ENCODE measurements at places on chromosomes 13 and 19. TPM values are rescaled to one million over a fixed set of nuclear protein-coding genes. Genes with fewer than 3 reads are reported as not detected.

The XAB2 gene
- 21.7 TPM for total RNA-seq

The SIGLEC7 gene
- 4.5 TPM for total RNA-seq

The RASAL3 gene
- 0.47 TPM for total RNA-seq

The CDKN2D gene
- 6.8 TPM for total RNA-seq

The GFY gene
- total RNA-seq: not detected

The SIGLEC8 gene
- total RNA-seq: not detected

The LILRA1 gene
- total RNA-seq: 0.27 TPM

The C1QTNF9 gene
- 1.6 TPM for total RNA-seq

The ZNF805 gene
- 11.6 TPM for total RNA-seq

The C5AR1 gene
- total RNA-seq: 37.9 TPM

- DNase-seq: no peak
- H3K4me1 ChIP-seq: no peaks in the 10 kb centered on the region
- H3K27ac ChIP-seq: no peak overlapping the region
- H3K36me3 ChIP-seq: no peaks in the 10 kb centered on the region
Observed at GRCh38 chr19:23436318-23436717, 41.0 kb upstream of the ZNF91 start.

- H3K27ac ChIP-seq: peak overlapping the region; percentile 27
- no peak overlapping the region for H3K4me3 ChIP-seq
- DNase-seq: no peak
- peaks cover 22% of the 10 kb centered on the region for H3K4me1 ChIP-seq
- no peaks in the 10 kb centered on the region for H3K27me3 ChIP-seq
Observed at GRCh38 chr13:50014386-50014785, 858 bp upstream of the KCNRG start.

GRCh38 chr13:102626928-102627327 lies 30.1 kb downstream of the TPP2 start:
- no peak for DNase-seq
- H3K27me3 ChIP-seq: no peaks in the 10 kb centered on the region
- H3K4me1 ChIP-seq: no peaks in the 10 kb centered on the region
- H3K4me3 ChIP-seq: no peak overlapping the region
- no peak overlapping the region for H3K27ac ChIP-seq

DNA sequence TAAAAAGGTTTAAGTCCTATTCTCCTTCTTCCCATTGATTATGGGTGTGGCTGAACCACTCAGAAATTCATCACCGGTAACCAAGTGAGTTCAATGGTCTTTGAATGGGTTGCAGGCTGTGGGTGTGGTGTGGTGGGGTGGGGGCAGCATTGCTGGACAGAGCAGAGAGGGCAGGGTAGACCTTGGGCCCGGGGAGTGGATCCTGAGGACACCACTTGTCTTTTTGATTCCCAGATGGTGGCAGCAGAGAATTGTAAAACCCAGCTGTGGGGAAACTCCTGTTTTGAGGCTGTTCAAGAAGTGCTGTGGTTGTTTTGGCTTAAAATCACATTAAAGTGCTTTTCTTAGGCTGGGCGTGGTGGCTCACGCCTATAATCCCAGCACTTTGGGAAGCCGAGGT lies 45.8 kb upstream of the RGCC start:
- no peaks in the 10 kb centered on the region for H3K4me1 ChIP-seq
- no peak overlapping the region for H3K4me3 ChIP-seq
- no peaks in the 10 kb centered on the region for H3K27me3 ChIP-seq
- no peak for DNase-seq
- no peak overlapping the region for H3K27ac ChIP-seq
- no peaks in the 10 kb centered on the region for H3K36me3 ChIP-seq

DNA sequence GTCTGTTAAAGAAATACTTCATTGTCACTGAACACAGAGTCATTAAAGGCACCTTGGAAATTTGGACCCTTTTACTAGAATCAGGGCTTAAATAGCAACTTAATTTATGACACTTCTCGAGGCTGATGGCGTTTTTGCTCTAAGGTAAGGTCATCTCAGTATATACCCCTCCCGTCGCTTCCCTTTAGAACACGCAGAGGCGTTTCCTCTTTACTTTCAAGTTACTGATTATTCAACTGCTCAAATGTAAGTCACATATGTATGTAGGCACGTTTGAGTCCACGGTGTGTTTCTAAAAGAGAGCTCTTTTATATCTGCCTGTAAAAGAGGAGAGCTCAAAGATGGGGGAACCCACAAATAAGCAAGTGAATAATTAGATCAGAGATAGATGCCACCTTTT lies 181.5 kb downstream of the TSHZ3 start:
- H3K27ac ChIP-seq: no peak overlapping the region
- no peak overlapping the region for H3K4me3 ChIP-seq
- DNase-seq: no peak
- H3K36me3 ChIP-seq: no peaks in the 10 kb centered on the region
- no peaks in the 10 kb centered on the region for H3K4me1 ChIP-seq

DNA sequence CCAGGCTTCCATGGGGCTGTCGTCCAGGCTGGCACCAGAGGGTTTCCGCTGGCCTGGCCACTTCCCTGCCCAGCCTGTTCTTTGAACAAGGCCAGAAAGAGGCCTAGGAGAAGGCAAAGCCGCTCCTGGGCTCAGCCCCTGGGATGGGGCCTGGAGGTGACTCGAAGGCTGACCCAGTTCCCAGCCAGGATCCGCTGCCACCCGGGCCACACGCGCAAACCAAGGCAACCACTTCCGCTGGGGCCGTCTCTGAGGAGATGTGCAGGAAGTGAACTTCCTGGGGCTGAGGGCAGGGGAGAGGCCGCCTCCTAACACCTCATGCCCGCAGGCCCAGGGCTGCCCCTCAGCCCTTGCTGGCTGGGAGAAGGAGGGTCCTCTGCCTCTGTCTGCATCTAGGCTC lies 15.2 kb downstream of the PLEKHF1 start:
- peaks cover 74% of the 10 kb centered on the region for H3K4me1 ChIP-seq
- DNase-seq: no peak
- no peaks in the 10 kb centered on the region for H3K27me3 ChIP-seq
- H3K36me3 ChIP-seq: peaks cover 16% of the 10 kb centered on the region

GRCh38 chr13:109516186-109516585 lies 270.2 kb downstream of the IRS2 start:
- DNase-seq: no peak
- H3K4me1 ChIP-seq: no peaks in the 10 kb centered on the region
- H3K27me3 ChIP-seq: no peaks in the 10 kb centered on the region
- no peak overlapping the region for H3K27ac ChIP-seq

DNA sequence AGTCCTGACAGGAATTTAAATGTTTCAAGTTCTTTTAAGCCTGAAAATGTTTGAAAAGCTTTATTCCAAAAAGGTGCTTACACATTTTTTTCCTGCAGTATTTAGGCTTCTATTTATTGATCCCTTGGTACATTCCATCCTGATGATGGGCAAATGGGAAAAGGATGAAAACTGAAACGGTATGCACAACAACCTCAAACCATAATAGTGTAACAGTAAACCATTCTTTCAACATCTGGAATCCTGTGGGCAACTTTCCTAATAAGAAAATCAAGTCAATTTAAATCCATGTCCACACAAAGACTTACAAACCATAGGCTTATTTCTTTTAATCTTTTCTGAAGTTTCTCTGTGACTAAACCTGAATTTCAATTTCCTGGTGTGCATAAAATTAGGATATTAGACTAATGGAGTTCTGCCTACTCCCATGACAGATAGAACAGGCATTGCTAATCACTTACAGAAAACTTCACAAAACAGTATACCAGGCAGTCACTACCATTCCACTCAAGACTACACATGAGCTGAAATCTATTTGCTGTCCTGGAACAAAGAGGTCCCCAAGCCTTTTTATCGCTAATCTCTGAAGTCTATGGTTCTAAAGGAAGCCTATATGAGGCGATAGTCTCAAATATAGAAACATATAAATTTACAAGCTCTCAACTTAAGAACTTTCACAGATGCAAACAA lies 103.3 kb downstream of the DLEU7 start:
- H3K27ac ChIP-seq: no peak overlapping the region
- H3K4me3 ChIP-seq: no peak overlapping the region
- no peaks in the 10 kb centered on the region for H3K27me3 ChIP-seq

DNA sequence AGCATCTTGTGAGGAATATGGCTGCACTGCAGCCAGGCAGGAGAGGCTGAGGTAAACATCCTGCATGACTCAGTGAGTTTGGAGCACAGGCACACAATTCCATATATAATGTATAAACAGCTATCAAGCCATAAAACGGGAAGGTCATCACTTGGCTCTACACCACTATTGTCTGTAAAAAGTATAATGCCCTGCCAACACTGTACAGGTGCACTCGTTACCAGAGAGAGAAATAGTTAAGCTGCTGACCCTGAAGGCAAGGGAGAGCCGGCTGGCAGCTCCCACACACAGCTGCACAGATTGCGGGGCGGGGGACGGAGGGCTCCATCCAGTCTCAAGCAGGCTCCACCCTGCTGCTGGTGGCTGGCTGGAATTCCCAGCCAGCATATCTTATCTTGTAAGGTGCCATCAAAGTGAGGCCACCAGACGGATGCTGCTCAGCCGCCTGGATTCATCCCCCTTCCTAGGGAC lies 668.1 kb downstream of the SLITRK5 start:
- H3K27me3 ChIP-seq: no peaks in the 10 kb centered on the region
- no peaks in the 10 kb centered on the region for H3K4me1 ChIP-seq
- H3K36me3 ChIP-seq: no peaks in the 10 kb centered on the region
- H3K27ac ChIP-seq: no peak overlapping the region
- DNase-seq: no peak
- H3K4me3 ChIP-seq: no peak overlapping the region

- no peak for DNase-seq
- H3K27ac ChIP-seq: no peak overlapping the region
- H3K36me3 ChIP-seq: no peaks in the 10 kb centered on the region
Observed at GRCh38 chr13:76035711-76036110, 399.6 kb downstream of the LMO7 start.

DNA sequence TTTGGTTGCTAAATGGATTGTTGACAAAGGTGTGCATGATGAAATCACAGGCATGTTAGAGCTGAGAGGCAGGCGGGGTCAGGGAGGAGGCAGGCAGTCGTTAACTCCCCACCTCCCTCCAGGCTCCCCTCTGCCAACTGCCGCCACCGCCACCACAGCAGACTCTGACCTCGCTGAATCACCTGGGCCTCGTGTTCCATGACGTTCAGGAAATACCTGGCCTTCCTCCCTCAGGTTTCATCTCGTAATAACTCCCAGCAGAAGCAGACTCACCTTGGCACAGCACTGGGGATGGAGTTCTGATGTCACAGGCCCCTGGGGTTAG lies 198.5 kb downstream of the KATNAL1 start:
- no peak for DNase-seq
- no peaks in the 10 kb centered on the region for H3K36me3 ChIP-seq
- H3K27ac ChIP-seq: no peak overlapping the region
- H3K4me1 ChIP-seq: no peaks in the 10 kb centered on the region

DNA sequence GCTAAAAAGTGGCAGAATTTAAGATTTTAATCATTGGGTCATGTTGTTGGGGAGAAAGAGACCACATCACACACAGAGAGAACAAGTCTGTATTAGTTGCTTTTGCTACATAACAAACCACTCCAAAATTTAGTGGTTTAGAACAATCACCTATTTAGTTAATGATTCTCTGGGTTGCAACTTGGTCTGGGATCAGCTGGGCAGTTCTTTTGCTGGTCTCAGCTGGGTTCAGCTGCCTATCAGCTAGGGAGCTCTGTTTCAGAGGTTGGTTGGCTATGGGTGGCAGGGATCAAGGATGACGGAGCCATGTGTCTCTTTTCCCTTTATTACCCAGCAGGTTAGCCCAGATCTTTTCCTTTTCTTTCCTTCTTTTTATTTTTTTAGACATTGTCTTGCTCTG lies 8.9 kb downstream of the PINLYP start:
- no peak for DNase-seq
- H3K4me1 ChIP-seq: no peaks in the 10 kb centered on the region
- H3K27me3 ChIP-seq: no peaks in the 10 kb centered on the region

GRCh38 chr13:99144306-99144705 lies 56.3 kb upstream of the UBAC2 start:
- H3K4me3 ChIP-seq: no peak overlapping the region
- H3K36me3 ChIP-seq: no peaks in the 10 kb centered on the region
- no peaks in the 10 kb centered on the region for H3K4me1 ChIP-seq

GRCh38 chr13:52130641-52131040 lies 1.8 kb upstream of the NEK5 start:
- no peak overlapping the region for H3K4me3 ChIP-seq
- peaks cover 15% of the 10 kb centered on the region for H3K4me1 ChIP-seq
- H3K27ac ChIP-seq: no peak overlapping the region
- no peaks in the 10 kb centered on the region for H3K27me3 ChIP-seq
- no peak for DNase-seq

DNA sequence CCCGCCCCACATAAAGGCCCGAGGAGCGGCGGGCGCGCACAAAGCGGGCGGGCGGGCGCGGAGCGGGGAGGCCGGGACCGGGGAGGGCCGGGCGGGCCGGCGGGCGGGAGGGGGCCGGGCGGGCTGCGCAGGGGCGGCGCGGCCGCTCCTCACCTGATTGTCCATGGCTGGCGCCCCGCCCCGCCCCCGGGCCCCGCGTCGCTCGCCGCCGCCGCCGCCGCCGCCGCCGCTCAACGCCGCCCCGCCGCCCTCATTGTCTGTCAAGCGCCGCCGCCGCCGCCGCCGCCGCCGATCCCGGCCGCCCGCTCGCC lies 200 bp downstream of the MLLT1 start:
- peak overlapping the region; percentile 86 for H3K4me3 ChIP-seq
- H3K36me3 ChIP-seq: no peaks in the 10 kb centered on the region
- H3K27me3 ChIP-seq: no peaks in the 10 kb centered on the region
- H3K27ac ChIP-seq: peak overlapping the region; percentile 81
- no peak for DNase-seq
- peaks cover 50% of the 10 kb centered on the region for H3K4me1 ChIP-seq

- H3K36me3 ChIP-seq: no peaks in the 10 kb centered on the region
- H3K27me3 ChIP-seq: no peaks in the 10 kb centered on the region
- H3K27ac ChIP-seq: no peak overlapping the region
- no peak for DNase-seq
- no peaks in the 10 kb centered on the region for H3K4me1 ChIP-seq
Observed at GRCh38 chr13:71149046-71149445, 718.0 kb downstream of the DACH1 start.

GRCh38 chr19:41937525-41938468 lies 9.5 kb upstream of the ERFL start:
- peaks cover 70% of the 10 kb centered on the region for H3K27me3 ChIP-seq
- H3K4me3 ChIP-seq: no peak overlapping the region
- no peak overlapping the region for H3K27ac ChIP-seq
- peaks cover 12% of the 10 kb centered on the region for H3K4me1 ChIP-seq
- no peak for DNase-seq
